NCI-H1930 (cell line): ENCODE measurements at places on chromosomes 2 and 18.
A peak's percentile ranks its signal among the peaks of the same experiment; 100 is the strongest.

- peak; percentile 75 for DNase-seq
Measured at GRCh38 chr18:34117319-34117718, 107.4 kb downstream of the NOL4 start.

DNA sequence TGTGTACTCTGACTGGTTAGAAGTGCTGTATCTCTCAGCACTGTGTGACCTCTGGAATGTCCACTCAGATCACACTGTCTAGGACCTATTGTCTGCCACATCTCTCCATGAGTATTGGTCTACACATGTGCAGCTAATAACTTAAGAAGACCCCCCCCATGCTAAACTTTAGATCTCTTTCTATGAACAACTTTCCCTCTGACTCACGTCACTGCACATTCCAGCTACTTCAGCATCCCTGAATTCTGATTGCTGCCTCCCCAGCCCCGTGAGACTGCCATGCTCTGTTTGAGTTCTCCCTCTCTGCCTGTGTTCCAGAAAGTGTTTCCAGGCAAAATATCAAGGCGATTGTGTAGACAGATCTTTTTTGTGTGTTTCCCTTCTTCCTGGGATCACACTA lies 41.8 kb downstream of the RAPGEF4 start:
- DNase-seq = no peak

- DNase-seq = no peak
Measured at GRCh38 chr18:78183815-78184214, 795.8 kb upstream of the SALL3 start.

DNA sequence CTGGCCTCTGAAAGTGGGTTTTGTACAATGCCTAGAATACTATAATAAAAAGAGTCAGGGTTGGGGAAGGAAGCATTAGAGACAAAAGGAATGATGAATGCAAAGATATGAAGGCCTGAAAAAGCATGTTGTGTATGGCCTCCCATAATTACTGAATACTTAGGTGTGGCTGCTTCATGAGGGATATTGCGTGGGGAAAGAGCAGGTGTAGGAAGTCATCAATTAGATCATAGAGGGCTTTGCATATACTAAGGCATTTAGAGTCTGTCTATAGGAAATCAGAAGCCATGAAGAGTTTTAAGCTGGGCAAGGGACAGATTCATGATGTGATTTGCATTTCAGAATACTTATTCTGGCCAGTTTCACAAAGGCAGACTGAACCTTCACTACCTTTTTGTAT lies 48.2 kb downstream of the NCOA1 start:
- no peak for DNase-seq

- no peak for DNase-seq
Measured at GRCh38 chr2:69034122-69034521, 21.1 kb downstream of the ANTXR1 start.

GRCh38 chr2:98822301-98823164 lies 91.6 kb upstream of the MGAT4A start:
- DNase-seq = no peak

DNA sequence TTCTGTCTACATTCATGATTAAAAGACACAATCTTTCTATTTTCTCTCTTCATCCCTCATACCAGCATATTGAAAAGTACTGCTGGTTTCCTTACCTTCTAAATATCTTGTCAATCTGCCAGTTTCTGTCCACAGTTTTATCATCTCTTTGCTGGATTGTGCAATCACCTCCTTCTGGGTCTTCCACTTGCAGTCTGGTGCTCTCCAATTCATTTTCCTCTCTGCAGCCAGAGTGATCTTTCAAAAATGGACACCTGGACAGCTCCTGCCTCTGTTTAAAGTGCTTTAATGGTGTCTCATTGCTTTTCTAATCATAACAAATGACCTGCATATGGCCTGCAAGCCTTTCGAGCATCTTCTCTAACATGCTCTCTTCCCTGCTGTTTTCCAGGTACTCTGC lies 94.0 kb downstream of the C1QL2 start:
- no peak for DNase-seq

DNA sequence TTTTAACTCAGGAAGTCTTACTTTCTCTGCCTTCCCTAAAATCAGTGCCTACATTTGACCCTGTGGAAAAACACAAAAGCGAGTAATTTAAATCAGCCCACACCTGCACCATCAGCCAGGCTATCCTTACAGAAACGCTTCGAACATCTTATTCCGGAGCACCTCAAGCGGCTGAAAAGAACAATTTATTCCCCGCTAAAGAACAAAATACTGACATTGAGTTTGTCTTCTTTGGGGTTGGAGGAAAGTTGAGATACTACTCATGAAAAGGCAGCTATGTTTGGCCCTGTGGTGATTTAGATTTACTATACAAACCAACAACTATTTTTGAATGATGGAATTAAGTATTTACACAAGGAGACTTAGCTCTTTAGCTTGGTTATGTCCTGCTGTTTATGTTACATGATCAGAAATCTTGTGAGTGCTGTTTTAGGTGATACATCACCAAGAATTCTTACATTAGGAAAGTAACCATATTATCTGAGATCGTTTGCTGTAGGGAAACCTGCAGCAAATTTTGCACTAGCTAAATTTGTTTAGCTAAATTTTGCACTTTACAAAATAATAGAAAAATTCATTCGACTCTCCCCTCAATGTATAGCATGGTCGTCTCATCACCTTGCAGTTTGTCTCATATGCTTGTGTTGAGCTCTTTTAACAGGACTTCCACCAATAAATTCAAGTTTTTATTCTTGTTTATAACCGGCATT lies 158.8 kb upstream of the SIX2 start:
- no peak for DNase-seq

GRCh38 chr18:63213331-63213900 lies 106.2 kb downstream of the BCL2 start:
- DNase-seq = no peak

DNA sequence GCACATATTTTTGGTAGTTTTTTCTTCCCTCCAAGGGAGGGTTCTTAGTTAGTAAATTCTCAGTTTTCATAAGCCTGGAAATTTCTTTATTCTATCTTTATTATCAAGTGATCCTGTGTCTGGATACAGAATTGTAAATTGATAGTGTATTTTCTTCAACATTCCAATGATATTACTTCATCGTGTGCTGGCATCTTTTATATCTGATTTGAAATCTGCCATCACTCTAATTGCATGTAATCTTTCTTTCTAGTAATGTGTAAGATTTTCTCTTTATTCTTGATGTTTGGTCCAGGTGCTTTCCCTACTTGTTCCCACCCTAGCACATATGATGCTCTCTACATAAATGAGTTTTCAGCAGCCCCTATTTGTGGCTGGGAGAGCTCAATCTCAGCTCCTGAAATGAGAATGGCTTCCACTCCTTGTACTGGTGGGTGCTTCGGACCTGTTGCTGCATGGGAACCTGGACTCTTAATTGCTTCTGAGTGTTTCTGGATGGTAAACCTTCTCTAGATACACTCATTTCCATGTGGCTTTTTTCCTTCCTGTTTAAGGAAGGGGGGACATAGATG lies 102.7 kb downstream of the SMIM21 start:
- no peak for DNase-seq

- no peak for DNase-seq
Measured at GRCh38 chr2:135563793-135564192, 32.5 kb downstream of the R3HDM1 start.

- DNase-seq = no peak
Measured at GRCh38 chr2:190763901-190764514, 115.1 kb downstream of the NAB1 start.

DNA sequence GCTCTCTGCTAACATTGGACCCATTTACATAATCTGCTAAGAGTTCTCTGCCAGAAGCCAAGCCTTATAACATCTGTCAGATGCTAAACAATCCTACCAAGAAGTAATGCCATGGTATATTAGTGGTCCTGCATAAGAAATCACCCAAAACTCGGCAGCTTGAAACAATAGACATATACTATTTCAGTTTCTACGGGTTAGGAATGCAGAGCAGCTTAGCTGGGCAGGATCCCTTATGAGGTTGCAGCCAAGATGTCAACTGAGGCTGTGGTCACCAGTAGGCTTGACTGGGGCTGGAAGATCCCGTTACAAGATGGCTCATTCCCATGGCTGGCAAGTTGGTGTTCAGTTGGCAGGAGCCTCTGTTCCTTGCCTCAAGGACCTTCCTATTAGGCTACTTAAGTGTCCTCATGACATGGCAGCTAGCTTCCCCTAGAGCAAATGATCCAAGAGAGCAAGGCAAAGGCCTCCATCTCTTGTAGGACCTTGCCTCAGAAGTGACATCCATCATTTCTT lies 25.1 kb upstream of the SOS1 start:
- DNase-seq = no peak

GRCh38 chr2:99987160-99987559 lies 155.2 kb downstream of the AFF3 start:
- DNase-seq = peak; percentile 39

- no peak for DNase-seq
Measured at GRCh38 chr18:54939361-54939917, 19.8 kb downstream of the CCDC68 start.

- no peak for DNase-seq
Measured at GRCh38 chr18:26650310-26651268, 102.2 kb upstream of the KCTD1 start.

GRCh38 chr2:147688242-147688641 lies 156.6 kb upstream of the ACVR2A start:
- no peak for DNase-seq

GRCh38 chr2:84152462-84152861 lies 306.6 kb downstream of the SUCLG1 start:
- no peak for DNase-seq

GRCh38 chr2:230843132-230843531 lies 21.6 kb upstream of the ITM2C start:
- DNase-seq = no peak

GRCh38 chr18:36381075-36381474 lies 83.6 kb downstream of the FHOD3 start:
- DNase-seq = no peak

DNA sequence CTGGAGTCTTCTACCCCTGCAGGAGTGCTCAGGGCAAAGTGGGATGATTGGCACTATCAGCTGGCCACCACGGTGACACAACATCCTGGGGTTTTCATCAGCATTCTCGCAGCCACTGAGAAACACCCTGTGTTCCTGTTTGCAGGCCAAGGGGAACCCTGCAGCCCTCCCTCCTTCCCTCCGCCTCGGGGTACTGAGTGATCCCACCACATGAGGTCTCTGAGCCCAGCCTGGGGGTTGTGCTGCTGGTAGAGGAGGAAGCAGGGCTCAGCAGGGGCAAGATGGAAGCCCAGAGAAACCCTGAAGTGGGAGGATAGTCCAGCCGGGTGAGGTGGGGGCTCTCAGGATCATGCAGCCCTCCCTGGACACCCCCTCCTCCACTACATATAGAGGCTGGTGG lies at the start of gene OXER1:
Gene OXER1, minus strand, starts transcription at position 40 of the 400 bp plus-strand sequence. CDS start 73 bp downstream, outside the sequence.
- no peak for DNase-seq

DNA sequence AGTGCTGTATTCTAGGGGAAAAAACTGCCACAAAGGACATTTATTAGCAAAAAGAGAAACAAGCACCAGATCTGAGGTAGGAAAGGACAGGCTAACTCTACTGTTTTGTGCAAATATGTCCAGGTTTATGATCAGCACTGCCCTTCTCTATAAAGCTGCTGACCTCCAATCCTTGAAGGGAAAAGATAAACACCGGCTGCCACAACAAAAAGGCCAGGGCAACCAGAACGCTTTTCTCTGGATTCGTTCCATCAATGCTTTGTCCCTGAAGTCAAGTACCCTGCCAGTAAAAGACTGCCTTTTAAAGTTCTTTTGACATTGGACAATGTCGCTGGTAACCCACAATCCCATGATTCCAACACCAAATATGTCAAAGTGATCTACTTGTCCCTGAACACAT lies 21.0 kb downstream of the SMAD2 start:
- DNase-seq = no peak

- no peak for DNase-seq
Measured at GRCh38 chr2:159009940-159010339, 41.5 kb downstream of the TANC1 start.

- DNase-seq = no peak
Measured at GRCh38 chr2:238228700-238229099, 11.1 kb downstream of the HES6 start.

DNA sequence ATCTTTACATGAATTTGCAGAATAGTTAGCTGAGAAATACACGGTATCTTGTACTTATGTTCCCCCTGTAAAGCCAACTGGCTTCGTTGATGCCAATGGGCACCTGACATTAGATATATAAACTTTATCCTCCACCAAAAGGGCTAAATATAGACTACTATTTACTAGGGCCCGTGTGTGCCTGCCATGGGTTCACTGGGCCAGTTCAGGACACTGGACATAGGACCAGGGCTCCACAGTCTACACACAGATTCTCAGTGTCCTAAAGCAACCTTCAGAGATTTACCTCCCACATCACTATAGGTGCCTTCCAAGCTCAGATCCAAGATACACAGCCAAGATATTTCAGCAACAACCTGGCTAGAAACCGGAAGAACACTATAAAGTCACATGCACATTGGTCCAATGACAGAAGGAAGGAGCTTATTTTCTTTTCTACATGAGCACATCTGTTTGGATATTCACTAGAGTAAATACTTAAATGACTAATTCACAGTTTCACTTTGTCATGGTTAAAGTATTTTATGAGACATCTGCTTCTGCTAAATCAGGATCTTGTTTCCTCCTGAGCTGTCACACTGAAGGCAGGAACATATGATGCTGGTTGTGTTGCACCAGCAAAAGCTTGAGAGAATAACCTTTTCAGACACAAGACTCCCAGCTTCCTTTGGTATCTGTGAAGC lies 95.1 kb downstream of the MYO5B start:
- no peak for DNase-seq

GRCh38 chr2:182767578-182767977 lies 51.5 kb downstream of the DNAJC10 start:
- no peak for DNase-seq

DNA sequence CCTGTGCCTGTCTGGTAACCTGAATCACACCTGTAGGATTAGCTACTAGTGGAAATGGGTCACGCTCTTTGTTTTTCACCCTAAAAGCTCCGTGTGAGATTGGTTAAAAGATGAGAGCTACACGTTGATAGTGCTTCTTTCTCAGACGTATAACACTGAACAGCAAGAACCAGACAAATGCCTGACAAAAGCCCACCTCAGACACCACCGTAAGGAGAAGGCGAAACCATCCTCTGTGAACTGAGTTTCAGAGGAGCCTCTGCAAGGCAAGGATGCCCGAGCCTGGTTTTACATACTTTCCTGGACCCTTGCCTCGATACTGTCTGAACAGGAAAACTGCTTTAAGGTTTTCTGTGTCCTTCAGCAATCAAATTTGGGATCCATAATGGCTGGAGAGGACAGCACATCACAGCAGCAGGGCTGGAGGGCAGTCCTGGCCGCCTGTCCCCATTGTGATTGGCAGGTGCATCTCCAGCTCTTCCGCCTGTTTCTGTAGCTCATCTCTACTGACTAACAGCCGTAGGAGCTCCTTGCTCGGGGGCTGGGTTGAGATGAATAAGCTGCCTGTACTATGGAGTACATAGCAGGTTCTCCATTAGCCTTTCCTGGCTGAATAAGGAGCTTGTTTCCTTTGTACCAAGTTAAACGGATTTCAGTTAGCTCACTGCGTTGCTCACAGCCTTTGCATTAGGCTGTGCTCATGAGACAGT lies 155.5 kb downstream of the MYT1L start:
- no peak for DNase-seq
